ENCODE measurements at places on chromosomes 4 and X. TPM values are rescaled to one million over a fixed set of nuclear protein-coding genes. Genes with fewer than 3 reads are reported as not detected.
A peak's percentile ranks its signal among the peaks of the same experiment; 100 is the strongest.

DNA sequence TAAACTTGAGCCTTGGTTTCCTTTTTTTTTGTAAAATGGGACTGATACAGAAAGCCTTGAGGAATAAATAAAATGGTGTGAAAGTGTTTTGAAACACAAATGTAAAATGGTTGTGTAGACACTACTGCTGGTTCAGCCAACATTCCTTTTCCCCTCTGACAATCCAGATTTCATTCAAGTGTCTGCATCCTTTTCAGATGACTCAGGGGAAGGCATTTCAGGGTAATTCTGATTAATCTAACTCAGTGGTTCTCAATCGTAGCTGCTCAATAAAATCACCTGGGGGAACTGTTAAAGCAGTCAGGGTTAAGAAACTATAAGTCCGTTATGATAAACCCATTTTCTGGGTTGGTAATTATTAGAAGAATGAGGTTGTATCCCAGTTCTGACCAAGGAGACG is 4.6 kb downstream of the ARHGAP10 start:
- no peak for DNase-seq

- DNase-seq = no peak
Observed at GRCh38 chrX:131081772-131082740, 23.9 kb downstream of the ARHGAP36 start.

- no peak for DNase-seq
Observed at GRCh38 chr4:184775854-184776555, 42.1 kb upstream of the CENPU start.

GRCh38 chr4:120545391-120545790 is 377.1 kb downstream of the PRDM5 start:
- DNase-seq = no peak

- no peak for DNase-seq
Observed at GRCh38 chrX:153779891-153780677, 757 bp upstream of the SRPK3 start.

DNA sequence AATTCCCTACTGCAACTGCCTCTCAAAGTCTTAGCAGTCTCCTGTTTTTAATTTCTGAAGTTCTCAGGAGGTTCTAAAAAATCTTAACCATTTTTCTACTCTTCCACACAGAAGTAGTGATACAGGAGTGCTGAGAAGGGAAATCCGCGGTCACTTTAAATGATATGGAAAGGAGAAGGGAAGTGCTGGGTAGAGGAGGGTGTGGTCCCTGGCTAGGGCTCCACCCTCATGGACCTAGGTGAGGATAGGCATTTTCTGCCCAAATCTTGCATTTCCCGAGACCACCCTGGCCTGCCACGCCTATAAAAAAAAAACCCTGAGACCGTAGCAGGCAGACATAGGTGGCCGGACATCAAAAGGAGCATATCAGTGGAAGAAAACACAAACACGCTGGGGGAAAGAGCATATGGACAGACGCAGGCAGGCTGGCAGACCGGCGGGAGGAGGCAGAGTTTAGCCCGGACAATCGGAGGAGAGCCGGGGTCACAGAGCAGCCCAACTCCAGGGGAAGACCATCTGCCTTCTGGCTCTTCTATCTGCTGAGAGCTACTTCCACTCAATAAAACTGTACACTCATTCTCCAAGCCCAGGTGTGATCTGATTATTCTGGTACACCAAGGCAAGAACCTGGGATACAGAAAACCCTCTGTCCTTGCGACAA is 85.7 kb downstream of the POU3F4 start:
- DNase-seq = no peak

- no peak for DNase-seq
Observed at GRCh38 chr4:61517144-61517543, 317.0 kb downstream of the ADGRL3 start.

GRCh38 chrX:68652326-68653170 is 5.1 kb downstream of the STARD8 start:
- DNase-seq = no peak

GRCh38 chr4:170001011-170001744 is 25.0 kb downstream of the MFAP3L start:
- no peak for DNase-seq

DNA sequence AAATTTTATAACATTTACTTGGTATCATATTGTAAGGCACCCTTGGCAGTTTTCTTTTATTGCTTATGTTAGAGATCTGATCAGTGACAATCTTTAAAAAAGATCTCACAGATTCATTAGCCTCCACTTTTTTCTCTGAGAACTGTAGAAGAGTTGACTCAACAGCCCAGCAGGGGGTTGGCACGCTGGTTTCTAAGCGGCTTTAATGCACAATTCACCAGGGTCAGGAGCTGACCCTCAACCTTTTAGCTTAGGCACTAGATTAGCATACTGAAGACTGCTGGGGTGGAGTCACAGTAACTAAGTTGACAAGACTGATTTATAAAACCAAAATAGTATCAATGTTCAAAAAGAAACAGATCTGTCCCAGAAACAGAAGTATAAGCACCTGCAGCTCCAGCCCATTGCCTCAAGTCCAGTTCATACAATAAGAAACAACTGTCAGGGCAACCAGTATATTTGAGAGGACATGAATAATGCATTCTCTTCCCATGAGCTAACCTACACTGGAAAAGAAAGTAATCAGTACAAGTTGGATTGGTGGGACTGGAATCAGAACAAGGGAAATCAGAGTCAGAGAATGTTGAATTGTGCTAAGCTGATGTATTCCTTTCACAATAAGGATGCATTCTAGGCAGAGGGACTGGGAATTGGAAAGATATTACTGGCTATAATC is 77.6 kb downstream of the PDE5A start:
- no peak for DNase-seq

DNA sequence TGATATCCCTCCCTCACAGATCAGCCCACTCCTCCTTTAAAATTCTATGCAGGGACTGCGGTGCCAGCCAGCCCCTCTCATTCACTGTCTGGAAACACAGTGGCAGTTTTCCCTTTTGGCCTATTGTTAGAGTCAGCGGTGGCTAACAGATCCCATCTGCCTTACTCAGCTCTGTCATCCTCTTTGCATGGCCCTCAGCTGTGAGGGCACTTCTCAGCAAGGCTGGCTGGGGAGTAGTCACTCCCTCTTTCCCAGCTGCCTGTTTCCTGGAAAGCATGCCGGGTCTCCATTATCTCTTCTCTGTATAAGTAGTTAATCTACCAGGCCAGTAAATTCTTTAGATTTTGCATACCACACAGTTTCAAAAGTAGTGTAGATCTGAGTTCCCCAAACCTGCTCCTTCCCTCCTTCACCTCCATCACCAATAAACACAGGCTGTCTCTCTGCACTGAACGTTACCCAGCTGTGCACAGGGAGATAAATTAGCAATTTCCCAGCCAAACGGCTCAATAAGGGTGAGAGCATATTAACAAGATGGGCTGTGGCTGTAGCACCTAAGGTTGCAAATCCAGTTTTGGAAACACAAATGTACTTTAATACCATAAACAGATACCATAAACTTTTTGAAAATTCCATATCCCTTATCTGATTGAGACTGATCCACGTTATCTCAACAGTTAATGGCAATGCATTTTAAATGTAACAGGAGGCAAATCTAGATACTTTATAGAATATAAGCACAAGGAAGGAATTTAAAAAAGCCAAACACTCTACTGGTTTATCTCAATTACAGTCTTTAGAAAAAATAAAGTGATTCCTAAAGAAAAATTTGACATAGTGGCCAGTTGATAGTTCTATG is 229.3 kb downstream of the ANKRD50 start:
- DNase-seq = no peak

GRCh38 chr4:17063888-17064287 is 165.4 kb upstream of the LDB2 start:
- DNase-seq = no peak

DNA sequence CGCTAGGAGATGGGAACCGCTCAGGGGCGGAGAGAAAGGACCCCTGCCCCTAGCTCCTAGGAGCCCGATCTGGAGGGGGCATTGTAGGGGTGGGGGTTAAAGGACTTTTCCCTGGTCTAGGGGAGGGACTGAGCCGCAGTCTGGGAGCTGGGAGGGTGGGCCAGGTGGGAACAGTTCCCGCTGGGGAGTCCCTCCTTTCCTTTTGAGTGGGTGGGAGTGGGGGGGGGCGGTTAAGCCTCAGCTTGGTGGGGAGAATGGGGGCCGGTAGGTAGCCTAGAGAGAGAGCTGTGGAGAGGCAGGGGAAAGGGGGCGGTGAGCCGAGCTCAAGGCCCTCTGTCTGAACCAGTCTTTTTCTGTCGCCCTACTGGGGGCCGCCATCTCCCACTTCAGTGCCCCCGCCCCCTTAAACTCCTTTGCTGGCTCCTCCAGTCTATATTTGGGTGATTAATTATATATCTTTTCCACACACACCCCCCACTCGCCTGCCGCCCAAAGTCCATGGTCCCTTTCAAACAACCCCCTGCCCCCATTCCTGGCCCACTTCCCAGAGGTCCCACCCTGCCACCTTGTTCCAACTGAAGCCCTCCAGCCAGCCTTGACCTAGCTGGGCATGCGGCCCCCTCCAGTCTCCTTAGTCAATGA is 822 bp downstream of the ZNF275 start:
- DNase-seq = no peak

GRCh38 chr4:25993395-25994185 is 79.6 kb downstream of the SMIM20 start:
- no peak for DNase-seq

- DNase-seq = no peak
Observed at GRCh38 chr4:1991596-1992434, 17.0 kb downstream of the NELFA start.

DNA sequence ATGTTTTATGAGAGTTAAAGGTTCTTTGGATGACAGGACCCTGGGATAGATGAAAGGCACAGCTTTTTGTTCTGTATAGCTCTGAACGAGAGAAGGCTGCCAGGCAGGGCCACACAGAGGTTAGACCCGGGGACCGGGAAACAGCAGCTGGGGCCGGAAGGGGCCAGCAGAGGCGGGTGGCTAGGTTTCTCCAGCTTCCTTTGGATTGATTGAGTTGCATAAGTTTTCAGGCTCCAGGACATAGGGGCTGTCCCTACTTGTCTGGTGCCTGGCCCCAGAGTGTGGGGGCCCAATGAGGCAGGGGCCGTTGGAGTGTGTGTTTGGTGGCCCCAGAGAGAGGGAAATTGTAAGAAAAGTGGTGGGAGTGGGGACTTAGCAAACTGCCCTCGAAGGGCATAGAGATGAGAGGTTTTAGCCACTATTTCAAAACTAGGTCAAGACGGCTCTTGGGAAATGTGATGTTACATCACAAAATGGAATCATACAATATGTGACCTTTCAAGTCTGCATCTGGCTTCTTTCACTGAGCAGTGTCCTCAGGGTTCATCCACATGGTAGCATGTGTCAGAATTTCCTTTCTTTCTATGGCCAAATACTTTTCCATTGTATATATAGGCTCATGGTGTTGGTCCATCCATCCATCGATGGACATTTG is 3.7 kb downstream of the ZFP92 start:
- DNase-seq = no peak

- no peak for DNase-seq
Observed at GRCh38 chr4:179880756-179881155, 2362.4 kb upstream of the TENM3 start.

GRCh38 chrX:17669891-17670290 is 67.4 kb upstream of the SCML1 start:
- no peak for DNase-seq

DNA sequence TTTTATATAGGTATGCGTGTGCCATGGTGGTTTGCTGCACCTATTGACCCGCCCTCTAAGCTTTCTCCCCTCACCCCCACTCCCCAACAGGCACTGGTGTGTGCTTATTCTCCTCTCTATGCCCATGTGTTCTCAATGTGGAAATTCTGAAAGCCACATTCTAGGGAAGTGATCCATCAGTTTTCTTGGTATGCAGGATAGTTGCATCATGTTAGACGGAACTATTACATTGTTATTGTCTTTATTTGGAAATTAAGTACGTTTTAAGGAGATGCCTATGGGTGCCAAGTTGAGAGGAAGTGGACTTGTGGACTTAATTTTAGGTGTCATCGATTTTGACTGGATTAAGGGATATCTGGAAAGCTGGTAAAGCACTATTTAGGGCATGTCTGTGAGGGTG is 204.6 kb downstream of the RBM46 start:
- DNase-seq = no peak

DNA sequence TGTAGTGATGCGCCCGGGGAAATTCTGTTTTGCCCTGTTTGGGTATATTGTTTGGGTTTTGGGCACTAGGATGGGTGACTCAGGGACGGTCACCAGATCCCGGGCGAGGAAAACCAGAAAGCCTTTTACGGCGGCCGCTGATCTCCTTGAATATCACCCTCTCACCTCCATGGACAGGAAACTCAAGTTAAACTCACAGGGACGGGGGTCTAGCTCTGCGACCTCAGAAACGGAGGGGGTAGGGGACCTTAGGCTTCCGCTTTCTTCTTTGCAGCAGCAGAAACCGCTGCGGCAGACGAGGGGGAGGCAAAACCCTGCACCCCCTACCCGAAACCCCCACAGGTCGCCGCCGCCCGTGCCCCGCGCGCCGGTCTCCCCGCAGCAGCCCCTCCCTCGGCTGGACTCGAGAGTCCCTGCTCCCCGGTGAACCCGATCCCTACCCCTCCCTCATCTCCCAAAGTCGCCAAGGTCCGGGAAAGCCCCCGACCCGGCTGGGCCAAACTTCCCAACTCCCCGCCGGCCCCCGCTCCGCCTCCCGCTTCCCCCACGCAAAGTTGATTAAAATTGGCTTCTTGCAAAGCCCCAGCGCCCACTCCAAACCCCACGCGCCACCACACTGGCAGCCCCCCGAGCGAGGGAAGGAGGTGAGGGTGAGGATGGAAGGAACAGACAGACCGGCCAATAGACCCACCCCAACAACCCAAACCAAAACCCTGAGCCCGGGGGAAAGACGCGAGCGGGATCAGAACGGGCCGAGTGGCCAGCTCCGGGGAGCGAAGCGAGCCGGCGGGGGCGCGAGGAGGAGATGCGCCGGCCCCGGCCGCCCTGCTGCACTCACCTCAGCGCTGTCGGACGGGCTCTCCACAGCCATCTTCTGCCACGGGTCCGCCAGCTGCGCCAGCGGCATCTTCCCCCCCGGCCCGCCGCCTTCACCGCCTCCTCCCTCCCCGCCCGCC is 705 bp downstream of the RPS6KA3 start:
- DNase-seq = peak; percentile 45

DNA sequence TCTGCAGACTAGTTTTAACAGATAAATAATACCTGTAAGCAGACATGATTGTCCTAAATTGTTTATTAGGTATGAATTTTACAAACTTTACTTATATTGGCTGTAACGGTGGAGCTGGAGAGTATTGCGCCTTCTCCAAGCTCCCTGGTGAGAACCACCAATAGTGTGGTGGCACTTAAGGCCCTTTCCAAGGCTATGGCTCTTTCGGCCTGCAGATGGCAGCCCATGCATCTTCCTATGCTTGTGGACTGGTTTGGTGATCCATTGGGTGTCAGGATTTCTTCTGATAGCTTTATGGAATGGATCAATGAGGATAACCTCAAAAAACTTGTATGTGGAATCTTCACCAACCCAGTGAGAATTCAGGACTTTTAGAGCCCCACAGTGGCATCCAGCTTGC is 7.8 kb downstream of the LARP1B start:
- no peak for DNase-seq

GRCh38 chr4:123449780-123450179 is 53.2 kb downstream of the SPRY1 start:
- DNase-seq = no peak

GRCh38 chrX:1528884-1529203 is 8.1 kb downstream of the P2RY8 start:
- DNase-seq = no peak

CNKSR2 gene
- total RNA-seq = 2.3 TPM

PFKFB1 gene
- 0.89 TPM for total RNA-seq

NRK gene
- total RNA-seq = 2.2 TPM

MID2 gene
- 29.9 TPM for total RNA-seq

SPANXD gene
- not detected for total RNA-seq

HADH gene
- 62.7 TPM for total RNA-seq

TMEM271 gene
- not detected for total RNA-seq

UGT2B11 gene
- not detected for total RNA-seq

SPANXA1 gene
- total RNA-seq = not detected

RPL10 gene
- 3,238 TPM for total RNA-seq

PLP2 gene
- total RNA-seq = 141 TPM

Measured in ureter (tissue), 1 donor.